ENCODE measurements at places on chromosomes 3 and 15.
A peak's percentile ranks its signal among the peaks of the same experiment; 100 is the strongest.

DNA sequence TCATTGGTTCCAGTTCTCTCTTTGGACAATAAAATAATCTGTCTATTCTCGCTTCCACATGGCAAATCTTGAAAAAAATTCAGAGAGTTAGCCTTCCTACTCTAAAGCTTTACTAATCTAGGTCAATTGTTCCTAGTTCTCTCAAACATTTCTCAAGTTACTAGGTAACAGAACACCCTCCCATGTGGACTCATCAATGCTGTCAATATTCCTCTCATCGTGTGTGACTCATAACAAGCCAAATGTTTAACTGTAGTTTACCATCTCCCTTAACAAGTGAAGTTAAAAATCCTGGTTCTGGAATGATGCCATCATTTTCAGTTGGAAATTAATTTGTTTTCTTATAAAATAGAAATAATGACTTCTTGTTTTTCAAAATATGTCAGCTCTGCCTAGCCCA, 438.6 kb downstream of the ROBO1 start:
- DNase-seq: no peak

DNA sequence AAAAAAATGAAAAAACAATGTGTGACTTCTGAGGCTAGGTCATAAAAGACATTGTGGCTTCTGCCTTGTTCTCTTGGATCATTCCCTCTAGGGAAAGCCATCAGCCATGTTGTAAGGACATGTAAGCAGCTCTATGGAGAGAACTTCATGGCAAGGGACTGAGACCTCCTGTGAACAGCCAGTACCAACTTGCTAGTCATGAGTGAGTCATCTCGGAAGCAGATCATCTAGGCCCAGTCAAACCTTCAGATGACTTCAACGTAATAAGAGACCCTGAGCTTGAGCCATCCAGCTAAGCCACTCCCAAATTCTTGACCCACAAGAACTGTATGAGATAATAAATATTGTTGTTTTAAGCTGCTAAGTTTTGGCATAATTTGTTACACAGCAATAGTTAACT, 4.9 kb downstream of the MON1A start:
- no peak for DNase-seq

- no peak for DNase-seq
Measured at GRCh38 chr15:65375871-65376607, 1.8 kb downstream of the IGDCC3 start.

DNA sequence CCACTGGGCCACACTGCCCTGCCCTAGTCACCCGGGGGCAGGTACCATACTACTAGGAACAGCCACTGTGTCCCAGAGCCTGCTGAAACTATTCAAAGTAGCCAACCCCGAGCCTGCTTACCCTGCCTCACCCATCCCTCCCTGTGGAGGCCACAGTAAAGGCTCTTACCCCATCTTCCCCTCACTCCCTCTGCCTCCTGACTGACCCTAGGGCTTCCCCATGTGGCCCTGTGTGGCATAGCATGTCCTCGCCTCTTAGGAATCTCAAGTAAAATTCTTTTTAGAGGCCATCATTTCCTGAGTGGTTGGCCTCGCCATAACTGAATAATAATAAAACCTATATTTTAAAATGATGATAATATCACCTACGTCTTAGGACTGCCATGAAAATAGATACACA, 112.2 kb upstream of the SLC6A11 start:
- no peak for DNase-seq

GRCh38 chr3:194312743-194313281, 38.3 kb downstream of the CPN2 start:
- DNase-seq: peak; percentile 8

- DNase-seq: no peak
Measured at GRCh38 chr3:59265566-59265965, 215.7 kb upstream of the CFAP20DC start.

GRCh38 chr3:72756900-72757299, 91.3 kb downstream of the SHQ1 start:
- DNase-seq: no peak

GRCh38 chr15:57086857-57087427, 168.5 kb downstream of the TCF12 start:
- no peak for DNase-seq

- no peak for DNase-seq
Measured at GRCh38 chr3:152976239-152976638, 141.3 kb downstream of the P2RY1 start.

GRCh38 chr15:40942337-40942854, 10.9 kb upstream of the CHAC1 start:
- DNase-seq: no peak

DNA sequence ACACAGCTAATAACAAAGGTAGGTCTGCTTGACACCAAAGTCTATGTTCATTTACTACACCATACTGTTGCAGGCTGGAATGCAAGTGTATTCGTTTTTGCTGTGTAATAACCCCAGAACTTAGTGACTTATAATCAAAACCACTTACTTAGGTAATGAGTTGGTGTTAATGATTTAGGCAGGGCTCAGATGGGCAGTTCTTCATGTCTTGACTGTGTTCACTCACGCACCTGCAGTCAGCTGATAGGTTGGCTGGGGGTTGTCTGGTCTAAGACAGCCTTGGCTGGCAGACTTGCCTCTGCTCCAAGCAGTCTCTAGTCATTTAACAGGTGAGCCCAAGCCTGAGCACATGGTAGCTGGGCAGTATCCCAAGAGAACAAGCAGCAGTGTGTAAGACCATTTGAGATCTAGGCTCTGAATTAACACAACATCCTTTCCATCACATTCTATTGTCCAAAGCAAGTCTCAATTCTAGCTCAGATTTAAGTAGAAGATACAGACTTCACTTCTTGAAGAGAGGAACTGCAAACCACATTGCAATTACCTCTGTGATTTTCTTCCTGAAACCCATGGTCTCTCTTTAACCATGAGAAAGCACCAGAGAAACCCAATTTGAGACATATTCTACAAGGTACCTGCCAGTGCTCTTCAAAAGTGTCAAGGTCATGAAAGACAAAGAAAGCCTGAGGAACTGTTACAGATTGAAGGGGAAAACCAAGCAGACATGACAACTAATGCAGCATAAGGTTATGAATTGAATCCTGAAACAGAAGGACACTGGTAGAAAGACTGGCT, 13.3 kb upstream of the DCLK3 start:
- DNase-seq: no peak

GRCh38 chr15:90989040-90989768, 5.1 kb downstream of the PRC1 start:
- no peak for DNase-seq

- no peak for DNase-seq
Measured at GRCh38 chr15:100995471-100996430, 76.6 kb downstream of the LRRK1 start.

DNA sequence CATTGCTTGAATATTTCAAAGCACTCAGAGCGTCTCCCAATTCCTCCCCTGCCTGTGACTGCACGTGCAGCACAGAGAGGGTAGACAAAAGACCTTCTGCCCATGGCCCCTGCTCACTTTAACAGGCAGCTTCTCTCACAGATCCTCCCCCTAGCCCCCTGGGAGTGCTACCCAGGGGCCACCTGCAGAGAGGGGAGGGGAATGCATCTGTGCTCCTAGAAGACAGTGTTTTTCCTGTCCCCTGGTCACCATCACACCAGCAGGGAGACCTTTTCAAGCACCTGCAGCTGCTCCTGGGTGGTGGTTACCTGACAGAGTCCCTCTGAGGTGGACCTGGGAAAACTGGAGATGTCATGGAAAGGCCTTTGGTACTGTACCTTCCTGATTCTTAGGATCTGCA, 56.7 kb upstream of the PRR23C start:
- DNase-seq: no peak

- DNase-seq: no peak
Measured at GRCh38 chr15:31296646-31297574, 29.7 kb upstream of the KLF13 start.
